ENCODE measurements at places on chromosomes 12 and 14. TPM values are rescaled to one million over a fixed set of nuclear protein-coding genes. Genes with fewer than 3 reads are reported as not detected.

GRCh38 chr12:124210991-124211577 lies 83.8 kb upstream of the RFLNA start:
- no peak for DNase-seq

Gene SYT1
- total RNA-seq: 0.38 TPM

DNA sequence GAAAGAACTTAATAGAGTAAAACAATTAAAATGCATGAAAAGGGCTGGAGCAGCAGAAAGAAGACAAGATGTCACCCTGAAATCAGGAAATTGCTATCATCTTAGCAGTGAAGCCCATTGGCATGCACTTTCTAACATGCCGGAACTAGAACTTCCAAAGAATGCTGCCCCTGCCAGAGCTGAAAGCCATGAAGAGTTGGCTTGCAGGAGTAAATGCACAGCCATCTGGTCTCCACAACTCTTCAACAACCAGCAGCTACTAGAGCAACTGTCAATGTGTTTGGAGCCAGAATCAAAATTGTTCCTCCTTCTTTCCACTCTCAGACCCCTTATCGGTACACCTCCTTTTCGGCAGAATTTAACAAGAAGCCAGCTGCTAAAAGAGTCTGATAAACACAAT lies 414.1 kb downstream of the KCNH5 start:
- no peak for DNase-seq

DNA sequence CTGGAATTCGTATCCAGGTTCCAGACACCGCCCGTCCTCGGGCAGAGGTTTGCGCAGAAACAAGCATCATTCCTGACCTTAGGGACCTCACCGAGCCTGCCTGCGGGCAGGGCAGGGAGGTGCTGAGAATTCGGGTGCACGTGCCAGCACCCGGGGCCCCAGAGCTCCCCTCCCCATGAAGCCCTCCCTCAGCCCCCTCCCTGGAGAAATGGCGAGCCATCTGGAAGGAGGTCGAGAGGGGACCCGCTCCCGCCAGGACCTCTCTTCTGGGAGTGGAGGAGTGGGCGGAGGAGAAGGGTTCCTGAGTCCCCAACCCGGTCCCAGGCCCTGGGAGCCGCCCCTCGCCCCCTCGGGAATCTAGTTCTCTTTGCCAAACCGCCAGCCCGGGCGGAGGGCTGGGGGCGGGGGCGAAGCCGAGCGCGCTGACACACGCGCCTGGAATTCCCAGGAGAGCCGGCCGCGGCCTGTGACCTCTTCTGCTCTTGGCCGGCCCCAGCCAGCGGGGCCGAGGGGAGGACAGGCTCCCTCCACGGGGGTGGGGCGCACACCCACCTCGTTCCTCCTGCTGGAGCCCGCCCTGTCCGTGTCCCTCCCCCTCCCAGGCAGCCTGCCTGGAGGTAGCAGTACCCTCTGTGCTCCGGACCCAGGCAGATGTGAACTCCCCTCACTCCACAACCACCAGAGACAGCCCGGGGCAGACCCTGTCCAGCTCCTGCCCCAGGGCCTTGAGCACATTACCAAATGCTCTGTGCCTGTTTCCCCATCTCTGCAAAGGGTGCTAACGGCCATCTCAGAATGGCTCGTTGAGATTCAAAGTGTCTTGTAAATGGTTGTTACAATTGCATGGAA lies 23.0 kb upstream of the GPR132 start:
- DNase-seq: peak; percentile 74

- no peak for DNase-seq
Measured at GRCh38 chr12:77734214-77734883, 96.3 kb upstream of the NAV3 start.

Gene TSPAN11
- total RNA-seq: 1.9 TPM

DNA sequence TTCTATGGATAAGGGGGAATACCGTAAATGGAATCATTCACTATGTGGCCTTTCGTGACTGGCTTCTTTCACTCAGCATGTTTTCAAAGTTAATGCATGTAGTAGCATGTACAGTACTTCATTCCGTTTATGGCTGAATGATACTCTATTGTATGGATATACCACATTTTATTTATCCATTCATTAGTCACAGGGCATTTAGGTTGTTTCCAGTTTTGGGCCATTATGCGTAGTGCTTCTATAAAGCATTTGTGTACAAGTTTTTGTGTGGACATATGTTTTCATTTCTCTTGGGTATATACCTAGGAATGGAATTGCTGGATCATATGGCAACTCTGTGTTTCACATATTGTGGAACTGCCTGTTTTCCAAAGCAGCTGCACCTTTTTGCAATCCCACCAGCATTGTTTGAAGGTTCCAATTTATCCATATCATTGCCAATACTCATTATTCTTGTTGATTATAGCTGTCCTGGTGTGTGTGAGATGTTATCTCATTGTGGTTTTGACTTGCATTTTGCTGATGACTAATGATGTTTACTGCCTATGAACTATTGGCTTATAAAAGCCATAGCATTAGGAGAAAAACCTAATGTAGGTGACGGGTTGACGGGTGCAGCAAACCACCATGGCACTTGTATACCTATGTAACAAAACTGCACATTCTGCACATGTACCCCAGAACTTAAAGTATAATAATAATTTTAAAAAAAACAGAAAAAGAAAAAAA lies 45.5 kb downstream of the ATF7IP start:
- no peak for DNase-seq

DNA sequence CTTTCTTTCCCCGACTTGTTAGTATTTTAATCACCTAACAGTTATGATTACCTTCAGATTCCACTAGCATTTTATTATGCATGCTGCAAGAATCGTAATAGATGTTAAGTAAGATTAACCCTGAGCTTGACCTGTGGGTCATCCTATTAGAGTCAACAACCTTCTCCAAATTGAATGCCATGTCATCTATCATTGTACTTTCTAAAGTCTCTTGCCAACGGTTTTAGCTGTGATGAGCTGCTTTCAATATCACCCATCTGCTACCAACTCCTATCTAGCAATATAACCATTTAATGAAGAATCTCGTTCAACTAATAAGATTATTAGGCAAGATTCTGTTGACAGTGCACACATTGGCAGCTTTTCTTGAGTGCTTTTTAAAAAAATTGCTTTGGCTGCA lies 33.7 kb downstream of the DACT1 start:
- DNase-seq: no peak

DNA sequence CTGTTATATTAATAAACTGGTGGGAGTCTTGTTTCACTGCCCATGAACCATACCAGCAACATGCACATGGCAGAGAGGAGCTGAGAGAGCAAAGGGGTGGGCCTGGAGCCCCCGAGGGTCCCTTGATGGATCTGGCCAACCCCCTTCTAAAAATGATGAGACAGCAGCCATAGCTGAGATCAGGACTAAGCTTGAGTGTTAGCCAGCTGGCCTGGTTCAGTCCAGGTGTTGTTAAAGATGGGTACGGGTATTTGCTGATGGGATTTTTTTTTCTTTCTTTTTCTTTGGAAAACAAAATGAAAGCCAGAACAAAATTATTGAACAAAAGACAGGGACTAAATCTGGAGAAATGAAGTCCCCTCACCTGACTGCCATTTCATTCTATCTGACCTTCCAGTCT lies 16.0 kb downstream of the PCBP2 start:
- no peak for DNase-seq

Gene ITGB7
- total RNA-seq: 0.97 TPM

GRCh38 chr14:21534576-21534975 lies 8.4 kb upstream of the SALL2 start:
- DNase-seq: no peak

DNA sequence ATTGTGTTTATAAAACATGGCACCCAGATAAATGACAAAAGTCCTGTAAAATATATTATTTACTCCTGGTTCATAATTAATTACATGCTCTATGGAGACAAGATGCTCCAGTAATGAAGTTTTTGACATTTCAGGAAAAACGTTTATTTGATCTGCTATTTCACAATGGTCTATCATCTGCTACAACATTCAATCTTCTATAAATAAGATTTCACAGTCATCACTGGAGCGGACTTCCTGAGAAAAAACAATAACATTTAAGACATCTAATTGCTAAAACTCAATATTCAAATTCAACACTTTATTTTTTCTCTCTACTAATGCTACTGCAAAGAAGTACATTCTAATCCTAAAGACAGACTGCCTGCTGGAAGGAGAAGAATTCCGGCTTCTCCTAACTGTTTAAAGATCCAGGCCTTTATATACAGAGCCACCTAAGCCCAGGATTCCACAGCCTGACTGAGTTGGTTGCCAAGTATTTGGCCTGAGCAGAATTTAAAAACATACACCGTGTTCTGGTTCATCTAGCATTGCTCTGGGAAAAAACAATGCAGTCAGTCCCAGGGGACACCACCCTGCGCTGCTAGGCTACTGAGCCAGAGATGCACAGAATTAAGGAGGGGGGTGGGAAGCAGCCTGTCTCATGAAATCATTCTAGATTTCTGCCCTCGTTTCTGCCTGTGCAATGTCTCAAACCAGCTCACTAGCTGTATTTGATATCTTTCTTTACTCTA lies 58.0 kb downstream of the TMTC1 start:
- DNase-seq: peak; percentile 75

- no peak for DNase-seq
Measured at GRCh38 chr14:68770051-68770450, 22.8 kb downstream of the ZFP36L1 start.

DNA sequence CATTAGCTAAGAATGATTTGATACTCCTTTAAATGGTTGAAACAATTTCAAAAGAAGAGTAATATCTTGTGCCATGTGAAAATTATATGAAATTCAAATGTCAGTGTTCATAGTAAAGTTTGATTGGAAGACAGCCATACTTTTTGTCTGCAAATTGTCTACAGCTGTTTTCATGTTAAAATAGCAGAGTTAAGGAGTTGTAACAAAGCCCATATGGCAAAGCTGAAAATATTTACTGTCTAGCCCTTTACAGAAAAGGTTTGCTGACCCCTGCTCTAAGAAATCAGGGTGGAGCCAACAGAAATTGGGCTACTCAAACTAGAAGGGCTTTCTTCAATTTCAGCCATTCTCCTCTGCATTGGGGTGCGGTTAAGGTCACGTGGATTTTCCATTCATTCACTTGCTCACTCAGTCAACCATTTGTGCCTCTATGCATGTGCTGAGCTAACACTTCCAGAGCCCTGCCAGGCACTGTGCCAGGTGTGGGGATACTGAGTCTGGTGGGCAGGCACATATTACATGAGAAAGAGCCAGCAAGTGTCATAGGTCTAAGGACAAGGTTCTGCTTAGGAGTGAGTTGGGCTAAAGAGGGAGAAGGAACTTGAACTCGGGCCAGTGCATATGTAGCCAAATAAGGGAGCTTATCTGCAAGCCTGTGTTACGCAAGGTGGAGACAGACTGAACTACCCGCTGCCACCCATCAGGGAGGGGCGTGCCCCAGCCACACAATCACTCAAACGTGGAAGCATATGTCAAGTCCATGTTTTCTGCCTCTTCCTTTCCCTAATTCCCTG lies 139.8 kb upstream of the NOS1 start:
- peak; percentile 74 for DNase-seq

Gene TAS2R9
- total RNA-seq: 0.22 TPM

DNA sequence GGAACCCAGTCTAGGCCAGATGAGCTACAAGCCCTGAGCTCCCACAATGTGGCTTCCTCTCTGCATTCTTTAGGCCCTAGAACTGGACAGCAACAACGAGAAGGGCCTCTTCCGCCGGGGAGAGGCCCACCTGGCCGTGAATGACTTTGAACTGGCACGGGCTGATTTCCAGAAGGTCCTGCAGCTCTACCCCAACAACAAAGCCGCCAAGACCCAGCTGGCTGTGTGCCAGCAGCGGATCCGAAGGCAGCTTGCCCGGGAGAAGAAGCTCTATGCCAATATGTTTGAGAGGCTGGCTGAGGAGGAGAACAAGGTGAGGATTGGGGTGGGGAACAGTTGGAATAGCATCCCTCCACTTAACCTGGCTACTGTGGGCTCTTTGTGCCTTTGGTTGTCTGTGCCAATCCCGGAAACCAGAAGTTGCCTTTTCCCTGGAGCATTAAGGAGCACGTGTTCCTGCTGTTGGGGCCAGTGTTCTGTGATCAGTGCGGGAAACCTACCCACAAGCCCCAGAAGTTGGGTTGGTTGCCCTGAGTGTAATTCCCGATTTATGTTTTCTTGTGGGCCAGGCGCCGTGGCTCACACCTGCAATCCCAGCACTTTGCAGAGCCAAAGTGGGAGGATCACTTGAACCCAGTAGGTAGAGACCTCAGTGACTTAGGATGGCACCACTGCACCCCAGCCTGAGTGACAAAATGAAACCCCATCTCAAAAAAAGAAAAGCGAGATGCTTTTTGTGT lies 6.4 kb downstream of the FKBP4 start:
- no peak for DNase-seq

Gene ACTN1
- 92.5 TPM for total RNA-seq

DNA sequence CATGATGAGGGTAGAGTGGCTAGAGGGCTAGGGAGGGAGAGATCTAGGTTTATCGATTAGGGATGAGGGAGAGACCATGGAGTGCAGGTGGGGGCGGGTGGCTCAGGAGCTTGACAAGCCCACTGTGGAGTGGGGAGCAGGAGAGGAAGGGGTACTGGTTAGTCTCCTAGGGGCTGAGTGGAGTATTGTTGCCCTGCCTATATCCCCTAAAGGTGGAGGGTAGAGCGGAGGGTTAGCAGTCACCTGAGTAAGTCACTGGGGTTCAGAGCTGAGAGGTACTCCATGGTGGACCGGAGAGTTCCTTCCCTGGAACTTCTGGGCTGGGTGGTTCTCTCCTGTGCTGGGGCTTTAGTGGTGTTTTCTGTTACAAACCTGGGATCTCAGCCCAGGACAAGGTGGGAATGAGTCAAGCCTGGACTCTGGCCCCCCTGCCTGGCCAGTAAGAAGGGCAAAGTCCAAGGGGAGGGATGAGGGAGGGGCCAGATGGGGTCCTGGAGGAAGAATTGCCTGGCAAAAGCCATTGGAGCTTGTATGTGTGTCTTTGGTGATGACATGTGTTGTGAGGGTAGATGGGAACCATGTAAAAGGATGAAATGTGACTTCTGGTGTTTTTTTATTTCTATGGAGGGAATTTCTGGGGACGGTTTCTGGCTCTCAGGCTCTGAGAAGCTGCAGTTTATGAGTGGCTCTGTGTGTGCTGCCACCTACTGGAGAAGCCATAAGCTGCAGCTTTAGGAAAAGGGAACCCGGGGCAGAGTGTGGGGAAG lies at the start of gene CIDEB:
Gene CIDEB (minus strand): TSS at position 403 of the 767 bp plus-strand sequence. CDS start 119 bp downstream, at position 284.
- peak; percentile 70 for DNase-seq

Gene BLTP3B
- 9.3 TPM for total RNA-seq

DNA sequence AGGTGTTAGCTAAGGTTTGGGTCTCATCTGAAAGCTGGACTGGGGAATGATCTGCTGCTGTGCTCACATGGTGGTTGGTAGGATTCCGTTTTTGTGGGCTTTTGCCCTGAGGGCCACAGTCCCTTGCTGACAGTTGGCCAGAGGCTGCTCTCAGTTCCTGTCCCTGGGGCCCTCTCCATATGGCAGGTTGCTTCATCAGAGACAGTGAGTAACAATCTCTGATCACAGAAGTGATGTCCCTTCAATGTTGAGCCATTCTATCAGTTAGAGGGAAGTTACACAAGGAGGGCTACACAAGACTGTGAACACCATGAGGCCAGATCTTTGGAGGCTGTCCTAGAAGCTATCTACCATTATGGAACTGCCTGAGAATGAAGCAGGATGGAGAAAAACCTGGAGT lies 137.2 kb downstream of the AACS start:
- no peak for DNase-seq

All from Right ventricle myocardium superior (tissue), 1 donor.